ENCODE measurements at places on chromosomes 6 and 20.

- no peak for DNase-seq
These were observed 151.0 kb downstream of the CLIC5 start for GRCh38 chr6:45864651-45865050.

DNA sequence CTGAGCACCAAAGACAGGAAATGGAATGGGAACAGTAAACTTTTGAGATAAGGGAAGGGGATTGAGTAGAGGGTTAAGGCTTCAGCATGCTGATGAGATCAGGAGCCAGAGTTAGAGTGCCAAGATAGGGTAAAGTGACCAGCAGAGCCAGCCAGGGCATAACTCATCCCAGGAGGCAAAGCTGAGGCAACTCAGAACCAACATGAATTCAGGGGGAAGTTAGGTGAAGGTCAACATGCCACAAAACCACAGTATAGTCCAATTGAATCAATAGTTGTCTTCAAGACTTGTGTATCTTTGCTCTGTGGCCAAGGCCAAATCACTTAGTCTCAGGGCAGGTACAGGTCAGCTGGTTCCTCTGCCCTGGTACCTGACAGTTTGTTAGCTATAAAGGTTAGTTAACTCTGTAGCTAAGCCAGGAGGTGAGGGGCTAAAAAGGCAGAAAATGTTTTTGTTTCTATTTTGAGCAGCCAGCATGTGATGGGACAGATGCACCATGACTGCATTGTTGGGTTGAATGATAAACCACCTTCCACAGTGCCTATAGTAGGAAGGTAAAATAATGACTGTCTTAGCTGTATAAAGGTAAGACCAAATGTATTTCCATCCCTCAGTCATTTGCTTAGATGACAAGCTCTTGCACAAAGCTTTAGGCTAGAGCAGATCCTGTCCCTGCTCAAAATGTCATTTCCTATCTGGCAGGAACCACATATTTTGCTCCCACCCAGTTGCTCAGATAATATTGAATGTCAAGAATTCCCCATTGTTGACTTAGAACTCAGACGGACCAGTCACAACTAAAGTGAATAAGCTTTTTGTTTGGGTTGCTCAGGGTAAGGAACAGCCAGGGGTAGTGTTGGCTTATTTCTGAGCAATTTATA is 15.8 kb downstream of the RNF8 start:
- DNase-seq, result no peak

GRCh38 chr20:19930426-19930825 is 86.7 kb upstream of the NAA20 start:
- DNase-seq, result no peak

GRCh38 chr6:106890447-106890846 is 84.1 kb downstream of the CD24 start:
- no peak for DNase-seq

DNA sequence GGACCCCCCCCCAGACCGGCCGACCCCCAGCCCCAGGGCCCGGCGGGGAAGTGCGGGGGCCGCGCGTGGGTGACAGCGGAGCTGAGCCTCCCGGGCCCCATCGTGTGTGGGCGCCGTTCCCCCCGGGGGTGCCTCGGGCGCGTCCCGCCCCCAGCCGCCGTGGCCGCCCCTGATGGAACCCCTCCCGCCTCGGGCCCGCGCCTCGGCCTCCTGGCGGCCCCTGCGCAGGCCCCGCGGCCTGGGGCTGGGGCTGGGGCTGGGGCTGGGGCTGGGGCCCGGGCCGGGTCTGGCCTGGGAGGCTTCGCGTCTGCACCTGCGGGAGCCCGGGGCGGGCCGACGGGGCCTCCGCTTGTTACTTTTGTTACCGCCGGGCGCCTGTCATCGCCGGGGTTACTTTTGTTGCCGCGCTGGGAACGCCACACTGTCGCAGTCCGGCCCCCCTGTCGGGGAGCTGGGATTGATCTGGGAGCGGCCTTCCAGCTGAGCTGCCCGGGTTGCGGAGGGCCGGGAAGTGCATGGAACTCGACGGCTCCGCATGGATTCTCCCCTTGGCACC is 598 bp downstream of the OGFR start:
- DNase-seq, result no peak

DNA sequence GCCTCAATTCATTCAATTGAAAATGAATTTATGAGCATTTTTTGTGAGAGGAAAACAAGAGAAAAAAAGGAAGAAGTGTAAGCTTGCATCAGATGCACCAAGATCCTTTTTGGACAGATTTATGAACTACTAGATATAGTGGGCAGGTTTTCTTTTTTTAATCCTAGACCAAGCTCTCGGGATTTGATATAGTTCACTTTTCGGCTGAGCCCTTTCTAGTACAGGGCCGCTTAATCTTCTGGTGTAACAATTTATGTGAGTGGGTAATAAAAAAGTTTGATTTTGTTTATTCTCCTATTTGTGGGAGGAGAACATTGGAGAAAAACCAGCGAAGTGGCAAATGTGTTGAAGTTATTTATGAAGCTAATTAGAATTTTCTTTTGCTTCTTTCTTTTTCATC is 538.0 kb downstream of the UTRN start:
- DNase-seq, result no peak

DNA sequence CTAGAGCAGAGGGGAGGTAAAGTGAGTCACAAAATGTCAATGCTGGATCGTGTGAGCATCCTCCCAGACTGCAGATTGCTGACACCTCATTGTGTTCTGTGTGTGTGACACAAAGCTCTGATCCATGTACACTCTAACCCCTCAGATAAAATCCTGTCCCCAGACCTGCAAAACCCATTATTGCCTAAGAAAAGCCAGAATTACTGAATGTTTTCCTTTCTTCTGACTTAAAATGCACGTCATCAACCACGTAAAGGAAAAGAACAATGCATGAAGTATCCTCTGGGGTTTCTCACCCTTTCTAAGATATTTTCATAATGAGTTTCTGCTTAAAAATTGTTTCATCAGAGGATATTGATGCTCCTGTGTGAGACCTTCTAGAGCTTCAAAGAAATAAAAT is 218.0 kb upstream of the PREP start:
- no peak for DNase-seq

GRCh38 chr6:109172101-109172746 is 76.9 kb downstream of the CEP57L1 start:
- DNase-seq, result no peak

DNA sequence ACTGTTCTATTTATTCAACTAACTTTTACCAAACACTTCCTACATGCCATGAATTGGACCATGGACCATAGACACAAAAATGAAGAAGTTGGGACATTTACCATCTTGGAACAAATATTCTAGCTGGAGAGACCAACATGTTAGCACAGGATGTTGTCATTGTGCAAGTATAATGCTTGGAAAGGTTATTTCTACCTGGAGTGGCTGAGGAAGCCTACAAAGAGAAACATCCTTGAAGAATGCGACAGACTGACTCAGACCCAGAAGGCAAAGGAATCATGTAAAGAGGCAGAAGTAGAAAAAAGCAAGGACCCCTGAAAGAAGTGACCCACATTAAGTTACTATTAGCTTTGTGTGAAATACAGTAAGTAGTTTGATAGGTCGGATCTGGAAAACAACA is 180.9 kb downstream of the SOD2 start:
- no peak for DNase-seq

GRCh38 chr6:159976686-159977254 is 7.9 kb downstream of the IGF2R start:
- no peak for DNase-seq

GRCh38 chr6:125117818-125118217 is 35.8 kb upstream of the TPD52L1 start:
- DNase-seq, result no peak

DNA sequence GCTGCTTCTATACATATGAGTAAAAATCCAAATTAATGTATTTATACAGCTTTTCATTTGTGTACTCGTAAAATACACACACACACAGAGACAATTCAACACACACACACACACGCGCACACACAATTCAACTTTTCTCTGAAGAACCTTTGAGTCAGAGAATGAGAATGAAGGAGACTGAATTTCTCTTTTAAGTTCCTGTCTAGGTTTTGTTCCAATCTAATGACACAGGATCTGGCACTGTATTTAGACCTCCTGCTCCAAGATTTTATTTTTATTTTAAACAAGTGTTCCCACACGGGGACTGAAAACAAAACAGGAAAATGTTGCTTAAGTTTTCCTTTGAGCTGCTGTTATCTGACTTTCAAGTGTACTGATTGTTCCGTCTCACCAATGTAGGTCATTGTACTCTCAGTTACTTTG is 250.8 kb downstream of the LAMA2 start:
- no peak for DNase-seq

- DNase-seq, result no peak
These were observed 63.3 kb downstream of the HDGFL1 start for GRCh38 chr6:22632581-22633145.

GRCh38 chr20:36865861-36866149 is 10.1 kb upstream of the TLDC2 start:
- DNase-seq, result no peak

GRCh38 chr6:136466777-136467176 is 83.4 kb downstream of the MAP7 start:
- no peak for DNase-seq

GRCh38 chr6:32941214-32941768 is 463 bp upstream of the HLA-DMB start:
- DNase-seq, result no peak

DNA sequence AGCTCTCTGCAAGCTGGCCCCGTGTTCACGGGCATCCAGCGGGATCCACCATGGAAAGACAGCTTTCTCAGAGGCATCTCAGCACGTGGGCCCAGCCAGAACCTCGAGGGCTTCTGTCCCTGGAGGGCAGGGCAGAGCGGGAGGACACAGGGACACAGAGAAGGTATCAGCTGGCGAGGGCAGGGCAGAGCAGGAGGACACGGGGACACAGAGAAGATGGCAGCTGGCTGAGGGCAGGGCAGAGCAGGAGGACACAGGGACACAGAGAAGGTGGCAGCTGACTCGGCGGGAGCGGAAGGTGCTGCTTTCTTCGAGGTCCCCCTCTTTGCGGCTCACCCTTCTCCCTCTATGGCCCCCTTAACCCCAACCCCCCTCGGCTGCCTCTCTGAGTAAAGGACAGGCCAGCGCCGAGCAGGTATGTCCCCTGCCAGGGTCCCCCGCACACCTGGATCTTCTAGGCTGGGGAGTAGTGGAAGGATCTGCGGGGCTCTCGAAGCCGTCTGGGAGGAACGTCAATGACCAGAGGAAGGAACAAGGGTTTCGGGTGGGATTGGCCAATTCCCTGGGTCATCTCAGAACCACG is 28.9 kb upstream of the BHLHE23 start:
- DNase-seq, result no peak

Data from HuH-7 (cell line).